Activated T-cell treated with anti-CD3 and anti-CD28 coated beads, Interleukin-2, amount 50 U/mL, for 72 hours (primary cell): ENCODE measurements at places on chromosomes 16 and 17.

GRCh38 chr17:37648555-37648954 lies 5.3 kb upstream of the DDX52 start:
- no peak for DNase-seq
- peaks cover 11% of the 10 kb centered on the region for H3K4me1 ChIP-seq
- peaks cover 61% of the 10 kb centered on the region for H3K27me3 ChIP-seq
- H3K36me3 ChIP-seq = no peaks in the 10 kb centered on the region
- H3K4me3 ChIP-seq = no peak overlapping the region

DNA sequence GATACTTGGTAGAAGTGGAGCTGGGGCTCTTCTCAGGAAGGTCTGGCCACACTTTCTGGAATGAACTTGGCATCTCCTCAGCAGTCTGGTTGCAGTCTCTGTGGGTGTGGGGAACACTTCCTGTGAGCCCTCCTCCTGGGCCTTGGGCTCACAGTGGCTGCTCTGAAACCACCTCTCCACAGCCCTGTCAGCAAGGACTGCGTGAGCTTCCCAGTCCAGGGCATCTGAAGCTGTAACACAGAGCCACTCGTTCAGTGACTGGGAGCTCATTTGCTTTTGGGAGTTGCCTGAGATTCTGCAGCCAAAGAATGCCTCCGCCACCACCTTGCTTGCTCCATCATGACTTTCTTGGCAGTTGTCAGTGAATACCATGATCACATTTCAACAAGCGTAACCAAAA lies 60.0 kb downstream of the CLEC16A start:
- H3K4me1 ChIP-seq = peaks cover 40% of the 10 kb centered on the region
- no peaks in the 10 kb centered on the region for H3K27me3 ChIP-seq
- DNase-seq = no peak
- H3K36me3 ChIP-seq = peaks cover 7% of the 10 kb centered on the region
- no peak overlapping the region for H3K4me3 ChIP-seq
- no peak overlapping the region for H3K27ac ChIP-seq

GRCh38 chr17:28760601-28761562 lies 17.1 kb downstream of the TRAF4 start:
- H3K36me3 ChIP-seq = peaks cover 7% of the 10 kb centered on the region
- no peak overlapping the region for H3K4me3 ChIP-seq
- DNase-seq = no peak
- H3K4me1 ChIP-seq = peaks cover 21% of the 10 kb centered on the region
- H3K27ac ChIP-seq = peak overlapping the region; percentile 67

- H3K27ac ChIP-seq = no peak overlapping the region
- no peak overlapping the region for H3K4me3 ChIP-seq
- H3K36me3 ChIP-seq = no peaks in the 10 kb centered on the region
- H3K4me1 ChIP-seq = no peaks in the 10 kb centered on the region
- H3K27me3 ChIP-seq = no peaks in the 10 kb centered on the region
Observed at GRCh38 chr17:62172492-62173291, 107.6 kb upstream of the MED13 start.

GRCh38 chr17:81456798-81457197 lies 55.8 kb downstream of the ACTG1 start:
- H3K4me1 ChIP-seq = no peaks in the 10 kb centered on the region
- no peaks in the 10 kb centered on the region for H3K36me3 ChIP-seq
- H3K27me3 ChIP-seq = no peaks in the 10 kb centered on the region
- no peak for DNase-seq
- no peak overlapping the region for H3K4me3 ChIP-seq

DNA sequence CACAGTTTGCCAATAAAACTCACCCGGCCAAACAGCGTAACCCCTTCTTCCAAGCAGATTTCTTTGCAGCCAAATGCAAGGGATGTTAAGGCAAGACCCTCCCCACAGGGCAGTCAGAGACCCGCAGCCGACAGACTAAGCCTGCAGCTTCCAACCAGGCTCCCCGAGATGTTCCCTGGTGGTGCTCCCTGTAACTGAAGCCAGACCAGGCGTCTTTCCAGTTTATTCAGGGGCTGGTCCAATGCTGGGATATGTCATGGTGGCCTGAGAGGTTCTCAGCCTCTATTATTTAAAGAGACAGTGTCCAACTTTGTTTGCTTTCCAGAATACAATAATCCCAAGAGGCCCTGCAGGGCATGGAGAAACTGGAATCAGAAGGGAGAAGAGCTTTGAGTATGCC lies at the start of gene PMP22:
Gene PMP22 (minus strand): TSS at position 196 of the 400 bp plus-strand sequence. CDS start 4,599 bp downstream, outside the sequence.
- no peak within 1 kb of the TSS for H3K4me3 ChIP-seq
- DNase-seq = no peak
- peaks cover 82% of the 10 kb centered on the region for H3K27me3 ChIP-seq
- H3K27ac ChIP-seq = peak within 1 kb of the TSS; percentile 33

DNA sequence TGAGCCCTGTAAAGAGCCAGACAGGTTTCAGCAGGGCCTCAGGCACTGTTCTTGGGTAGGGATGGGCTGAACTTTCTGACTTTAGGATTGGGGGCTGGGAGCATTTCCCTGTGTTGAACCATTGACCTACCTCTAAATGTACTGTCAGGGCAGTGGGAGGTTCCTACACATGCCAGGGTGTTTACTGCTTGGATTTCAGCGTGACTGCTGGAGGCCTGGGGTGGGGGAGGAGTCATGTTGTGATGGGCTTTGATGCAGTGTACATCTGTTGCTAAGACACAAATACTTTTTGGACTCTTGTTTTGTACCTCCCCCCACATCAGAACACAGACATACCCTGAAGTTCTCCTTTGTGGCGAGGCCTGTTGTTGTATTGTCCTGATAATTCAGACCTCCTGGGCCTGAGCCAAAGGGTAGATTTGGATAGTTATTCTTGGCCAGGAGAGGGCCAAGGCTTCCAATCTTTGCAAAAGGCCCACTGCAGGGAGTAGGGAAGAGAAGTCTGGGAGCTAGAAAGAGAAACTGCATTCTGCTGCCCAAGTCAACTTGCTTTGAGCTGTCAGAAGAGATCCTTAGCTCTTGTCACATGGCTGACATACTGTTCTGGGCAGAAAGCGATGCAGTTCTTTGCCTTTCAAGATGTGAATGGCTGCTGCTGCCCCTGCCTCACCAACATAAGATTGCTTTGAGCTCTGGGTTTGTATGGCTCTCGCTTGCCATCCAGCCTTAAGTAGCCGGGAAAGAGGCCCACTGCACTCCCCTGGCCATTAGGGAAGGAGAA lies 3.7 kb downstream of the NFE2L1 start:
- H3K27me3 ChIP-seq = no peaks in the 10 kb centered on the region
- peaks cover 69% of the 10 kb centered on the region for H3K4me1 ChIP-seq
- DNase-seq = no peak
- H3K27ac ChIP-seq = peak overlapping the region; percentile 77

DNA sequence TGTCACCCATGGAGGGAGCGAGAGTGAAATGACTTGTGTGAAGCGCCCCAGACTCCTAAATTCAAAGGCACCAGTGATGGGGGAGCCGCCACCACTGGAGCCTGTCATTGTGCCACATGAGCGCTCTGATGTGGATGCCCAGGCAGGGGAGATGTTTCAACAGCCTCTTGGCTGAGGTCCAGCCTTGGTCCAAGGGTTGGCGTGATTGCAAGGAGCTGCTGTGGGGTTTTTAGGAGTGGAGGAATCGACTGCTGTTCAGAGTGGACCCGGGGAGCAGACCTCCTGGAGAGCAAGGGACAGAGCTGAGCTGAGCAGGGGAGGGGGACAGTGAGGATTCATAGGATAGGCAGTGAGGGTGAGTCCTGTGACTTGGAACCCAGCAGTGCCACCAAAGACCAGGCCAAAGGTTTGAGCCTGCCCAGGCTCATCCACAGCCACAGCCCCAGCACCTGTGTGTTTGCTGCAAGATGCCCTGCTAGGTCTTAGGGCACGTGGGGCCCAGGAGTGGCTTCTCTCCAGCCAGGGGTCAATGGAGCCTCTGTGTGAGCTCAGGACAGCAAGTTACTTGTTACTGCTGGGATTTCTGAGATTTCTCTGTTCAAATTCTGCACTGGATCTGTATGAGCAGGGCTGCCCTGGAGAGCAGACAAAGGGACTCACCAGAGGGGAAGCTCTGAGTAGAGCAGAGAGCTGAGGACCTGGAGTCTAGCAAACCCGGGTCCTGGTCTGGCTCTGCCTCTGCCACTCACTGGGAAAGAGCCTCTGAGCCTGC lies 20.3 kb downstream of the RHBDL3 start:
- H3K27me3 ChIP-seq = peaks cover 39% of the 10 kb centered on the region
- H3K36me3 ChIP-seq = no peaks in the 10 kb centered on the region
- H3K27ac ChIP-seq = no peak overlapping the region
- no peak overlapping the region for H3K4me3 ChIP-seq

DNA sequence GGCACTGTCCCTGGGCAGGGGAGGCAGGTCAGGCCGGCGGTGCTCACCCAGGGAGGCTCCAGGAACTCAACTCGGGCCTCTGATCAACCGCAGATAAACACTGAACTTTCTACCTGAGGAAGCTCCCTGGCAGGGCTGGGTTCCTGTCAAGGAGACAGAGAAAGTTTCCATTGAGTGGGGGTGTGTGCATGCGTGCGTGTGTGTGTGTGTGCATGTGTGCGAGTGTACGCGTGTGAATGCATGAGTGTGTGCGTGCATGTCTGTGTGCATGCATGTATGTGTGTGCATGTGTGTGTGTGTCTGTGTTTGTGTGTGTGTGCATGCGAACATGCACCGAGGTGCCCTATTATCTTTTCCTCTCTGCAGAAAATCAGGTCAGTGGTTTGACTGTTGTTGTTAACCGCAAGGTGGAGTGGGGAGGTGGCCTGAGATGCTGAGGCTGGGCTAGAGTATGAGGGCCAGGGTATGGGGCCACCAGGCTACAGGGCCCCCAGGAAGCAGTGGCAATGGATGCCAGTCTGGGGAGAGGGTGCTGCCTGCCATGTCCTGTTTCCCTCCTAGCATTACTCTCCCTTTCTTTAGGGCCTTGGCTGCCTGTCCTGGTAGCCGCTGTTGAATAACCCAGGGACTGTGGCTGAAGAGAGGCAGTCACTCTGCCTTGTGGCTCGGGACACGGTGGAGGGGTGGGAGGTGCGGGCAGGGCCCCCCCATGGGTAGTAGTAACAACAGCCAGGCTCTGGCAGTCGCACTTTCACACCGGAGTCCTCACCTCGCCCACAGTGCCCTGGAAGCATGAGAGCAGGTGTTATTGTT lies 24.0 kb downstream of the CCR7 start:
- peaks cover 1% of the 10 kb centered on the region for H3K36me3 ChIP-seq
- peak overlapping the region; percentile 92 for H3K27ac ChIP-seq
- H3K4me1 ChIP-seq = peaks cover 92% of the 10 kb centered on the region
- no peaks in the 10 kb centered on the region for H3K27me3 ChIP-seq
- peak overlapping the region; percentile 79 for H3K4me3 ChIP-seq

DNA sequence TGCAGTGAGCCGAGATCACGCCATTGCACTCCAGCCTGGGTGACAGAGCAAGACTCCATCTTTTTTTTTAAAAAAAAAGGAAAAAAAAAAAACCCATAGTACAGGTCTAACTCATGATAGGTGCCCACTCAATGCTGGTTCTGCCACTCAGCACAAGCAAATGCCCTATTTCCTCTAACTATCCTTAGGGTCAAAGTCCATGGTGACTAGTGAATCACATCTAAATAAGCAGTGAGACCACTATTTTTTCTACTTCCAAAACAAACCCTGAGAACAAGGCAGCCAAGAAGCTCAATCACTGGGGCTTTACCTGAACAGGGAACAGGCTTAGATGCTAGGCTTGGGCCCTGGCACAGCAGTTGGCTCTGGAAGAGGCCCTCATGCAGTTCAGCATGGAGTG lies 3.4 kb downstream of the BLTP2 start:
- H3K27ac ChIP-seq = no peak overlapping the region
- H3K27me3 ChIP-seq = no peaks in the 10 kb centered on the region
- peaks cover 34% of the 10 kb centered on the region for H3K36me3 ChIP-seq
- H3K4me1 ChIP-seq = peaks cover 59% of the 10 kb centered on the region

GRCh38 chr17:8121681-8122421 lies 2.1 kb downstream of the HES7 start:
- H3K4me3 ChIP-seq = peak overlapping the region; percentile 88
- peak; percentile 83 for DNase-seq
- H3K27me3 ChIP-seq = peaks cover 37% of the 10 kb centered on the region

DNA sequence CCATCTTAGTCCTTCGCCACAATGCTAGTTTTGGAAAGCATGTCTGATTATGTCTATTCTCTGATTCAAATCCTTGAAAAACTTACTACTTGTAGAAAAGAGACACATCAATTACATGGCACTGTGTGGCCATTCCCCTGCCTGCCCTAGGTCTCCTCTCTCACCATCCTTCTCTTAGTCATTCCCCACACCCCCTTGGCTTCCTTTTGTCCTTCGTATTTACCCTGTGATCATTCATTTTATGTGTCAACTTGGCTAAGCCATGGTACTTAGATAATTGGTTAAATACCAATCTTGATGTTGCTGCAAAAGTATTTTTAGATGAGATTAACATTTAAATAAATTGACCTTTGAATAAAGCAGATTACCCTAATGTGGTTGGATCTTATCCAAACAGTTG lies 122.9 kb upstream of the CDH11 start:
- no peak overlapping the region for H3K27ac ChIP-seq
- no peaks in the 10 kb centered on the region for H3K4me1 ChIP-seq
- no peak for DNase-seq
- no peaks in the 10 kb centered on the region for H3K27me3 ChIP-seq

GRCh38 chr17:50680126-50680525 lies 27.6 kb downstream of the ANKRD40 start:
- peaks cover 7% of the 10 kb centered on the region for H3K4me1 ChIP-seq
- no peaks in the 10 kb centered on the region for H3K36me3 ChIP-seq
- DNase-seq = no peak
- H3K27ac ChIP-seq = no peak overlapping the region
- H3K4me3 ChIP-seq = no peak overlapping the region

- H3K36me3 ChIP-seq = no peaks in the 10 kb centered on the region
- no peak overlapping the region for H3K4me3 ChIP-seq
- H3K27ac ChIP-seq = no peak overlapping the region
- no peak for DNase-seq
- peaks cover 26% of the 10 kb centered on the region for H3K4me1 ChIP-seq
Observed at GRCh38 chr17:39240631-39241030, 14.9 kb upstream of the STAC2 start.
